Renal pelvis (tissue), 12 donors: ENCODE measurements at places on chromosomes 4 and X.

DNA sequence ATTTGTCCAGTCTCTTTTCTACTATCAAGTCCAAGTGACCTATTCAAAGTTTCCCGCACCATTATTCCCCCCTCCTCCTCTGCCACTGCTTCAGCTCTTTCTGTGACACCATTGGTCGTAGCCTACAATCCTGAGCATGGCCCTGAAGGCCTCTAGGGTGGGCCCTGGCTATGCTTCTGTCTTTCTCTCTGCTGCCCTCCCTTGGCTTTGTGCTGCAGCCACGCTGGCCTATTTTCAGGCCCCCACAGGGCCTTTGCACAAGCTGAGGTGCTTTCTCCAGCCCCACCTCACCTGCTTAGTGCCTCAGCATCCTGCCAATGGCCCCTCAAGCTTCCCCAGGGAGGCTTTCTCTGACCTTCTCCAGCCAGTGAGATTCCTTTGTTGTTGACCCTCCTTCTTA, 156.5 kb downstream of the NHS start:
- DNase-seq: no peak

DNA sequence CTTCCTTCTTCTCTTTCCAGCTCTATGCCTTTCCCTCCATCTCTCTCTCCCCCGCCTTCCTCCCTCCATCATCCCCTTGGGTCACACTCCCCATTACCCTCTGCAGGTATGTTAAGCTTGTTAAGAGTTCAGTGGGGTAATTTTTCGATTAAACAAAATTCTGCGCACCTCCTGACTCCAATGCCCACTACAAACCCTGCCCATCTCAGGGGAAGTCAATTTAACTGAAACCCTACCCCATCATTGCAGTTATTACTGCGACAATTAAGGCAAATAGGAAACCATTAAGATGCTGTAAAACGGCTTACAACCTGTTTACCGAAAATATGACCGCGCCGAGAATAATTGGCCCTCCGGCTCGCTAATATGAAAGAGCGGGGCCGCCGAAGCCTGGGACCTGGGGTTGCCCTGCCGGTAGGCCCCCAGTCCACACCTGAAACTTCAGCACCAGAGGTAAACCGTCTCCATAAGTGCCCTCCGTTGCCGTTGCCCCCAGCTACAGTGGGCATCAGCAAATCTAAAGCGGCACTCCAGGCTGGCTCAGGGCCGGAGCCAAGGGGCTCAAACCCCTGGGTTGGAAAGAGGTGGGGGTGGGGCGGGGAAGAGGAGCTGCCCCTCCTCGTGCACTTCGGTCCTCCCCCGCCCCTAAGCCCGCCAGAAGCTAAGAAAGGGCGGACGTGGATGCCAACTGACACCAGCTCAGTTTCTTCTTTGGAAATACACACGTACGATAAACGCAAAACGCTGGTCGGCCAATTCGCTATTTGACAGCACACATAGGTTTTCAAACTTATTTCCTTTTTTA, 4.8 kb downstream of the ARX start:
- no peak for DNase-seq

- DNase-seq: no peak
Measured at GRCh38 chr4:67459164-67459563, 86.1 kb downstream of the CENPC start.

- no peak for DNase-seq
Measured at GRCh38 chr4:111562826-111563225, 582.4 kb upstream of the FAM241A start.

GRCh38 chr4:80182237-80182866, 15.0 kb upstream of the PRDM8 start:
- DNase-seq: no peak

- no peak for DNase-seq
Measured at GRCh38 chrX:42846741-42847140, 68.8 kb upstream of the PPP1R2C start.

DNA sequence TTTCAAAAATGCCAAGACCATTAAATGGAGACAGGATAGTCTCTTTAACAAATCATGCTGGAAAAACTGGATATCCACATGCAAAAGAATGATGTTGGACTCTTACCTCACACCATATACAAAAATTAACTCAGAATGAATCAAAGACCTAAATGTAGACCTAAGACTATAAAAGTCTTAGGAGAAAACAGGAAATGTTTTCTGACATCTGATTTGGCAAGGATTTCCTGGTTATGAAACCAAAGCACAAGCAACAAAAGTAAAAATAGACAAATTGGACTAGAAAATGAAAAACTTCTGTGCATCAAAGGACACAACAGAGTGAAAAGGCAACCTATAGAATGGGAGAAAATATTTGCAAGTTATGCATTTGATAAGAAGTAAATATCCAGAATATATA, 37.6 kb downstream of the ARFIP1 start:
- DNase-seq: no peak

DNA sequence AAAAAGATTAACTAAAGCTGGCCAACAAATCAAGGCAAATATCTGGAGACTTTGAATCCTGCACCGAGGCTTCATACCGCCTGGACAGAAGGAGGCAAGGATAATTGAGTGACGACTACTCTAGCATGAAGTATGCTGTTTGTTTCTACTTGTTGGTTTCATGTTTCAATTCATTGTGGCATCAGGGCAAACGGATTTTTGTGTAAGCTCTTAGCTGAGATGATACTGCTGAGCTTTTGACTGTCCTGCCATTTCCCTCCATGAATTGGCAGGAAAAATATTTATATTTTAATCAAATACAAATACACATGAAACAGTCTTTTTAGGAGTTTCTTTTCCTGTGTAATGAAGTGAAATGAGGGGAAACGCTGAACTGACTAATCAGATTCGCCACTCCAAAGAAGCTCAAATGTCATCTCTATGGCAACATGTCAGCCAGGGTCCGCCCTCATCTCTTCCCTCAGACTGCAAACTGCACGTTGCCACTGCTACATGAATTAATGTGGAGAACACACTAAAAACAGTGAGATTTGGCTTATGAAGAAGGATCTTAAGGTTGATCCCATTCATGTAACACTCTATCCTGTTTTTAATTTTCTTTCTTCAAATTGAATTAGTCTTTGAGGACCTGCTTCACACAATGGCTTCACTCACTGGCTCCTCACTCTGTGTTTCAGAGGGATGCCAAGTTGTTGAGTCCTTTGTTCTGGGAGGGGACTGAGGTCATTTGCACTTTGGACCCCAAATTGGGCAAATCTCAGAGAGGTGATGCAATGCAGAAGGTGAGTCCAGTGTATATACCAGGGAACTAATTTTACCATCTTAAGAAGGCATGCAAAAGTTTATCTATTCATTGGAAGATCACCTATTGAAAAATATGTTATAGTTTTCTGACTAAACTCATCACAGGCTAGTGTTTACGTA, 149.6 kb upstream of the MID1 start:
- peak; percentile 41 for DNase-seq

- DNase-seq: no peak
Measured at GRCh38 chr4:10164877-10165283, 48.3 kb upstream of the WDR1 start.
